Stimulated activated naive CD8-positive, alpha-beta T cell treated with anti-CD3 and anti-CD28 coated beads, Interleukin-15, Interleukin-2, amounts not matched to agents 100 U/mL and 50 U/mL, for 24 hours (primary cell): ENCODE measurements at places on chromosomes 3 and 15.
A peak's percentile ranks its signal among the peaks of the same experiment; 100 is the strongest.

DNA sequence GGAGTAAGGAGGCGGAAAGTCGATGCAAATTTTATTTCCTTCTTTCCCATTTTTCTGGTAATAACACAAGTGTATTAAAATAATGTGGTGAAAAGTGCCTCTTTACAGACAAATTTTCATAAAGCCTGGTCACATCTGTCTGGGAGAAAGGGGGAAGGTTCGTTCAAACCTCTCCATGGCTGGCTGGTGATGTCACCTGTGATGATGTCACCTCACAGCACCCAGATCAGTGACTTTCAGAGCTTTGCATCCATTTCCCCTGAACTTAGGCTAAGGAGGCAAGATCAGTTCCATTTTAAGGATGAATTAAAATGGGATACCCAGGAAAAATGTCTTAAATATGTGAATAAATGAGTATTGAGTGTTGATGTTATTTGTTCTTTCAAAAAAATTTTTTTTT is 34.1 kb downstream of the ATP10A start:
- no peak for DNase-seq

GRCh38 chr15:29071232-29071881 is 185.6 kb downstream of the APBA2 start:
- DNase-seq = no peak

DNA sequence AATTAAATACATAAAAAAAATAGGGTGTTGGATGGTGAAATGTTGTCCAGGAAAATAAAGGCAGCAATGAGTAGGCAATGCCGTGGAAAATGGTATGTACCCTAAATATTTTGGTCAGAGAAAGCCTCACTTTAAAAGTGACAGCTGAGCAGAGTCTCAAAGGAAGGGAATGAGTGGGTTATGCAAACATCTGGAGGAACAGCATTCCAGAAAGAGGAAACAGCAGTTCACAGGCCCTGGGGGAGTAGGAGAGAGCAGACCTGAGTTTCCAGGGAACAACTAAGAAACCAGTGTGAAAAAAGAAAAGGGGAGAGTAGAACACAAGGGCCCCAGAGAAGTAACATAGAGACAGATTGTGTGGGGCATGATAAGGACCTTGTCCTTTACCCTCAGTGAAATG is 230.0 kb upstream of the CNTN3 start:
- no peak for DNase-seq

- no peak for DNase-seq
These were observed 607.5 kb upstream of the BCHE start for GRCh38 chr3:166444756-166445155.

GRCh38 chr15:49083401-49084284 is 37.4 kb upstream of the SECISBP2L start:
- no peak for DNase-seq

GRCh38 chr3:20849975-20850374 is 664.0 kb upstream of the SGO1 start:
- no peak for DNase-seq

DNA sequence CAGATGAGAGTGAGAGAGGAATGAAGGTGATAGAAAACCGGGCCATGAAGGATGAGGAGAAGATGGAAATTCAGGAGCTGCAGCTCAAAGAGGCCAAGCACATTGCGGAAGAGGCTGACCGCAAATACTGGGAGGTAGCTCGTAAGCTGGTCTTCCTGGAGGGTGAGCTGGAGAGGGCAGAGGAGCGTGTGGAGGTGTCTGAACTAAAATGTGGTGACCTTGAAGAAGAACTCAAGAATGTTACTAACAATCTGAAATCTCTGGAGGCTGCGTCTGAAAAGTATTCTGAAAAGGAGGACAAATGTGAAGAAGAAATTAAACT is 88.9 kb downstream of the EOMES start:
- DNase-seq = no peak

GRCh38 chr3:1019157-1019556 is 73.7 kb upstream of the CNTN6 start:
- no peak for DNase-seq

GRCh38 chr3:57892423-57892822 is 115.8 kb upstream of the FLNB start:
- no peak for DNase-seq

- DNase-seq = no peak
These were observed 12.0 kb downstream of the NFKBIZ start for GRCh38 chr3:101861212-101861788.

DNA sequence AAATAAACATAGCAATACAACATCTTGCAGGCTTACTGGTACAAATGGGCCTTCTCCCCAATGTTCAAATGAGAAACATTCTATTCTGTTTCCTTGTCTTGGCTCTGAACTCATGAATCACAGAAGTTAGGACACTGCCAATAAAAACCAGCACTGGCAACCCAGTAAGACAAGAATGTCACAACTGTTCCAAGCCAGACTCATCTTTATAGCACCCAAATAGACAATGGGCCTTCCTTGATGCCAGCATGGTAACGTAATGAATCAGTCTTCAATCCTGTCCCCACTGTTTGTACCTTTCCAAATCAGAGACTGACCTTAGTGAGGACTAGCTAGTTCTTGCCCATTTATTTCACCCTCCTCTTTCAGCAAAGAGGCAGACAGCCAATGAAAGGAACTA is 14.1 kb upstream of the RPS17 start:
- no peak for DNase-seq

DNA sequence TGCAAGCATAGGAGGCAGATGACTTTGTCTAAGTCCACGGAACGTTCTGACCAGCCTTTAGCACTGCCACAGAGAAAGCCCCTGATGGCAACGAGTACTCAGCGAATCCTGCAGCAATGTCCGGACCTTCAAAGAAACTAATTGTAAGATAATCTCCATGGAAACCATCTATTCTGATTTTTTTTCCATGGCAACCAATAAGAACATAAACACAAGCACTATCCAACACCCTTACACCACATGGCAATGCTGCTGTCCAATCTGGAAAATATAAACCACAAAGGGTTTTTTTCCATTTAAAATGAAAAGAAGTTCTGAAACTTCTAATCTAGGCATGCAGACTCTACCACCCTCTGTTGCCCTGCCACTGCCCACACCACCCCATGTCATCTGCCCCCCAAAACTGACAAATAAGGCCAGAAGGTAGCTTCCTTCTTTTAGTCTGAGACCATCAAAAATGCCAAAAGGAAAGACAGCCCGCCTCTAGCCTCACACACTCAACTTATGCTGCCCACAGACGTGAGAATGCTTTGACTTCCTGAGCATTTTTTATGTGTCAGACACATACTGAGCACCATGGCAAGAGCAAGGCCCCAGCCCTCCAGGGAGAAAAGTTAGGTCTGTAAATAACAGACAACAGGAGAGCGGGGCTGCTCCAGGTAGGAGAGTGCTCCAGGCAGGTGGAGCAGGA is 44.5 kb downstream of the POC1A start:
- no peak for DNase-seq

- no peak for DNase-seq
These were observed 60.0 kb upstream of the FLNB start for GRCh38 chr3:57948080-57948671.

DNA sequence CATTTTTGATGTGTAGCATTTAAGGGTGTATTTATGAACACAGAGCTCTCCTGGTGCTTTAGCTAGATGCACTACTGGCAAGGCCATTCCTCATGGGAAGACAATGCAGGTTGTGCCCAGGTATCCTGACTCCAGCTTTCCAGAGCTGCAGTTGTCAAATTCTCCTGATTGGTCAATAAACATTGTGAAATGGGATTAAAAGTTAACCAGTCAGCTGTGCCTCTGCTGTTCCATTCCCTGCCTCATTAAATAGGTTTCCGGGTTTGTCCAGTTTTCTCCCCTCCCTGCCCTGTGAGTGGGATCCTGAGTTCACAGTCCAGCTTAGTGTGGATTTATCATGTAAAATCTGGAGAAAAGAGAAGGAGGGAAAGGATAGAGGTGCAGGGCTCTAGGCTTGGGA is 207.3 kb downstream of the SQOR start:
- no peak for DNase-seq

GRCh38 chr3:67692621-67693020 is 38.2 kb upstream of the SUCLG2 start:
- no peak for DNase-seq

DNA sequence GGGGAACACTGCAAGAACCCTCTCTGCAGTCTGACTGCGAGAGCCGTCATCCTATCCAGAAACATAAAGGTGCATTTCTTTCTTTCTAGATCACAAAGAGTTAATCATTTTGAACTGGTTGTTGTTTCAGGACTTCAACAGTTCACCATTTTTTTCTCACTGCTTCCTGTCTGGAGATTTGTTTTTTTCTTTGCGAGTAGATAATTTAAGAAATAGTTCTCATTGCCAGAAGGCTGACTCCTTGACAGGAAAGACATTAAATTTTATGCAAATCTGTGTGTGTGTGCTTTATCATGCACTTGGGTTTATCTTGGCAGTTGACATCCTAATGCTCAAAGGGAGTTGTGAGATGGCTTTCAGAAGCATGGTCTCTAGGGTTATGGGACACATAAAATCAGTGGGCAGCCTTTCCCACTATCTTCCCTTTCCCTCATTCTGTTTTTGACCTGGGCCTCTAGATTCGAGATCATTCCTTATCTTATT is 123.5 kb upstream of the TBL1XR1 start:
- no peak for DNase-seq

- no peak for DNase-seq
These were observed 10.8 kb downstream of the GATA2 start for GRCh38 chr3:128482175-128482574.

DNA sequence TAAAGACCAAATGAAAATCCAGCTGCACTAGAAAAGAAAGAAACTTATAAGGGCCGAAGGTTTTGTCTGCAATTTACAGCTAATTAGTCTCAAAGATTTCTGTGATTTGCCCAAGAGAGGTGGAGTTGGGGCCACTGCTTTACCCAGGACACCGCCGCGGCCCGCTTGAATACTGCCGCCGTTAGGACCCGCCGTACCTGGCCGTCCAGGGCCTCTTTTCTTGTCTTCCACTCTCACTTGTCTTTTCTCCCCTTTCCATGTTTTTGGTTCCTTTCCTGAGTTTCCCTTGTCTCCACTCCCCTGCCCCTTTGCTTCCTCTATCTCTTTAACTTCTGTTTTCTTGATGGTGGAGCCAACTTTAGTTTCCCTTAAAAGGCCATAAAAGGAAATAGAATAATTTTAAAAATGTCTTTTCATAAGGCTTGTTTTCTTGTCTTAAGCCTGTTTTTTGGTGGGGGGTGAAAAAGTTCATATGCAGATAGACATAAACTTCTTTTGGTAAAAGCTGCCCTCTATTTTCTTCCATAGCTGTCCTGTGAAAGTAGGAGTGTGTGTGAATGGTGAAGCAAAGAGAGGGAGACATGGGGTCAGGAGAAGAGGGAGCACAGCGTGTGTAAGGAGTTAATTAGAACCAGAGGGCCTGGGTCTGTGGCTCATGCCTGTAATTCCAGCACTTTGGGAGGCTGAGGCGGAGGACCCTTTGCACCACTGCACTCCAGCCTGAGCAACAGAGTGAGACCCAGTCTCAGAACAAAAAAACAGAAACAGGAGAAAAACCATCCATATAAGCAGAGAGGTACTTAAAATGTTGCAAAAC is 16.0 kb upstream of the CCNL1 start:
- peak; percentile 38 for DNase-seq

- DNase-seq = no peak
These were observed 41.4 kb downstream of the OSTN start for GRCh38 chr3:191240486-191240885.

GRCh38 chr15:60122691-60123090 is 118.6 kb downstream of the FOXB1 start:
- no peak for DNase-seq

DNA sequence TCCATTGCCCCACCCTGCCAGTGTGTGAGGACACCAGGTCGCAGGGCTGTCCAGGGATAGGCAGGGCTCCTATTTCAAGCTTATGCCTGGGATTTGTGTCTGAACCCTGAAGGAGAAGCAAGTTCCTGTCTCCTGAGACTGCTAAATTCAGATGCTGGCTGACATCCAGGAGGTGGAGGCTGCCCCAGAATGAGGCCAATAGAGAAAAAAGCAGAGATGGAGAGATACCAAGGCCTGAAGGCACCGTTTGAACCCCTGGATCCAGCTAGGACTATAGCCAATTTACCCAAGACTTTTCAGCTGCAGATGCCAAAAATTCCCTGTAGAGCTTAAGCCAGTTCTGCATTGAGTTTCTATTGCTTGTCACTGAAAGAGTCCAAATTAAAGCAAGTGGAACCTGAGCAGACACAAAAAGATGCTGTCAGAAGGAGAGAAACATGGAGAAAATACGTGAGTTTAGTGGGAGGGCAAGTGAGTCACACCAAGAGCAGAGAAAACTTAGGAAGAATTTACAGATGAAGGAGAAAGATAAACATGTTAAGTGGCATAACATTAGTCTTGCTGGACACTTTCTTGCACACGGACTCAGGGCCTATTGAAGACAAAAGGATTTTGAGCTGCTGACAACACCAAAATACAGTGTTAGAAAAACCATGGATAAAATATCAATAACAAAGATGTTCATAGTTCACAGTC is 148.6 kb downstream of the CNTN3 start:
- no peak for DNase-seq

DNA sequence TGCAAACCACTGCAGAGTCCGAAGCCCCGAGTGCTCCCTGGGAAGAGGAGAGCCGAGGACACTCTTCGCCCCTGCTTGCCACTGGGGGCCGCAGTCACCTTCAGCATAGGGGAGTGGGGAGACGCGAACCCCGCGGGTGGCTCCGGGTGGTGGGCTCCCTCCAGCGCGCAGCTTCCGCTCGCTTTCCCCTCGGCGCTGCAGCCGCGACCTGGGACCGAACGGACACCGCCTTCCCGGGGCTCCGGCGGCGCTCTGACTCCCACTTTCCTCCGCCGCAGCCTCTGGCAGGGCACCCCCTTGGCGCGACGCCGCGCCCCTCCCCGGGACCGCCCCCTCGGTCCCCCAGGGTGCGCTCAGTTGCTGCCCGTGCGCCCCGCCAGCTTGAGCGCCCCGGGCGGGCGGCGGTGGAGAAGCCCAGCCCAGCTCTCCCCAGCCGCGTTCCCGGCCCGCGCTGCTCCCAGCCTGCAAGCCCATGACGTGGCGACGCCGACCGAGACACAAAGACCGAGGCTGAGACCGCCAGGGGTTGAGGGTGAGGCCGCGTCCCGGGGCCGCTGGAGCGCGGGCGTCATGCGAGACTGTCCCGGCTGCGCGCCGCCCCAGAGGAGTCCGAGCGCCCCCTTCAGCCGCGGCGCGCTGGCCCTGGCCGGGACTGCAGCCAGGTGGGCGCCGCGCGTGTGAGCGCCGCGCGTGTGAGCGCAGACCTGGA is at the start of gene MINAR1:
Gene MINAR1 (plus strand): TSS at position 701 of the 709 bp plus-strand sequence. CDS start 23,812 bp downstream, outside the sequence.
- peak; percentile 31 for DNase-seq

GRCh38 chr15:91521548-91521947 is 332.0 kb upstream of the SLCO3A1 start:
- no peak for DNase-seq

GRCh38 chr3:166902374-166902773 is 477.7 kb downstream of the ZBBX start:
- no peak for DNase-seq

- DNase-seq = no peak
These were observed 94.7 kb downstream of the IL5RA start for GRCh38 chr3:3015185-3016089.

GRCh38 chr15:92098869-92099268 is 245.4 kb downstream of the SLCO3A1 start:
- DNase-seq = no peak

GRCh38 chr15:79743032-79743431 is 153.8 kb downstream of the MTHFS start:
- DNase-seq = no peak
